ENCODE measurements at places on chromosomes 6 and 20.

DNA sequence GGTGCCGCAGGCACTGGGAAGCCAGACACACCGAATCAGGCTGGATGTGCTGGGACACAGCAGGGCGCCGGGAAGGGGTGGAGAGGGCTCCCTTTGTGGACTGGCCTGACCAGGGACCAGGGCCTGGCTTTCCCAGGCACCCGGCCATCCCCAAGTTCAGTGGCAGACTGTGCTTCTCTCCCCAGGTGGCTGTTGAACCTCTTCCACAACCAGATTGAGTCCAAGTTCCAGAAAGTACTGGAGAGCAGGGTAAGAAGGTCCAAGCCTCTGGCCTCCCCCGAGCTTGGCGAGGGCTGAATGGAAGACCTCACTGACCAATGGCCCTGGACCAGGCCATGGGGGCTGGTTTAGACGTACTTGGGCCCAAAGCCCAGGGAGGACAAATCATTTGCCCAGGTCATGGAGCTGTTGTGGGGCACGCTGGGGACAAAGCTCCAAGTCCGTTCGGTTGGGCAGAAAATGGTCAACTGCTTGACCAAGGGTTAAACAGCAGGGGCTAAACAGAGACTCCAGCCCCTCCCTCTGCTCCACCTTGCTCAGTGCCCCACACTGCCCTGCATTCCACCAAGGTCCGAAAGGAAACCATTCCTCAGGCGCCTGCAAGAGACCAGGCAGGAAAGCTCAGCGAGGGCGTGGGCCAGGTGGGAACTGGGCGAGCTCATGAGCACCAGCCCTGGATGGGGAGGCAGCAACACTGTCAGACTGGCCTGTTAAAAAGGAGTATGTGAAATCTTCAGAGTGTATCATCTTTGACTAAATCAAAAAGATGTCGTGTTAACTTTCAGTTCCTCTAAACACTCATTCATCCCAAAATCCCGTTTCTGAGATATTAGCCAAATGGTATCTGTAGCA lies 9.1 kb downstream of the LBP start:
- DNase-seq, result no peak

- DNase-seq, result no peak
Observed at GRCh38 chr6:22727710-22728109, 158.3 kb downstream of the HDGFL1 start.

DNA sequence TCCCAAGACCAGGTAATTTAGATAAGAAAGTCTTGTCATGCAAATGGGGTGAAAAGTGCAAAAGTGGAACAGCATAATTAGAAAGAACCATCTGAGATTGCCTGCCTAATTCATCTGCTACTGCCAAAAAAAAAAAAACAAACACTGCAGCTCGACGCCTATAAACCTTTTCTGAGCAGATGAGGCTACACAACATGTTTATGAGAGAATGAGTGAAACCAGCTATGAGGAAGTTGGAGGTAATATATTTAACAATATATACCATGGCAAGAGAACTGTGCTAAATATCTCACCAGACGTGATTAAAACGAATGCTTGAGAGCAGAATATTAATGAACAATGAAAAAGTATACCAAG lies 50.0 kb downstream of the LAMA4 start:
- no peak for DNase-seq

DNA sequence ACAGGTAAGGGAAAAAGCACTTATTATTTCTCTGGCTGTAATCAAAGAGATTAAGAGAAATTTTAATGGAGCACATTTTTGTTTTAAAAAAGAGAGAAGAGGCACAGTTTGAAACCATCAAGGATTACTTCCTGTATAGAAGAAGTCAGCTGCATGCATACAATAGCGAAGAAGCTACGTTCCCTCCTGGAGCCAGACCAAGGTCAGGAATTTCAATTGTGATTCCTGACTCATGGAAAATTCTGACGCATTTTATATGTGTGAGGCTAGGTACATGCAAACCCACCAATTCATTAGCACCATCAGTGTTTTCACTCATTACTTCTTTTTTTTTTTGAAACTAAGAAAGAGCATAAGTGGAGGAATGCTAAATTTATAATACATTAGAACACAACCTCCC lies 232.7 kb upstream of the SGK1 start:
- DNase-seq, result no peak

GRCh38 chr6:21111093-21111725 lies 482.3 kb upstream of the SOX4 start:
- no peak for DNase-seq

DNA sequence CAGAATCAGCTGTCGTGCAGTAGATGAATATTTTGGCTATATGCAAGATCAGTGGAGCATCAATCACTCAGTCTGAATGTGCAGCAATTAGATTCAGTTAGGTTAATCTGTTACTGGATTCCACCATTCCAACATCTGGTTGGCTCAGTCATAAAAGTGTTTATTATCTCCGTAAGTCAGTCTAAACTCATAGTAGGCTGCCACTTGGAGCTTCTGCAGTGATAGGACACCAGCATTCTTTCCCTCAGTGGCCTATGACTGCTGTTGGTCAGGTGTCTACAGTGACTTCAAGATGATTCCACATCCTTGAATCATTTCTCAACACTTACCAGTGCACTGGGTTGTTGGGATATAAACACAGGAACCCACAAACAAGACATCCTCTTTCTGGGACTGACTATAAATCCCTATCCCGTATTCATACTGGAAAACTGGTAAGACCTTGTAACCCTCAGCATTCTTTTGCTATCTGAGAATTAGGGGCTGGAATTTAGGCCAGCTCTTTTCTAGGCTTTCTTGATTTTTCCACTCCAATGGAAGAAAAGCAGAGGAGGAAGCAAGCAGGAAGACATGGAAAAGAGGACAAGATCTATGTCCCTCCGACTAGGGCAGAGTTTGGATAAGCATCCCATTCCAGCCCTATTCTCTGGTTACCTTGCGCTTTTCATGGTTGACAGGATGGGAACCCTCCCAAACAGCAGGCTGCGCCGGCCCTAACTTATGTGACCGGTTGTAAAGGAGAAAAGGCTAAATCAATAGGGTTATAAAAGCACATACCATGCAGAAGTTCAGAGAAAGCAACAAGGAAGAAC lies 919.6 kb downstream of the KIF16B start:
- DNase-seq, result no peak

DNA sequence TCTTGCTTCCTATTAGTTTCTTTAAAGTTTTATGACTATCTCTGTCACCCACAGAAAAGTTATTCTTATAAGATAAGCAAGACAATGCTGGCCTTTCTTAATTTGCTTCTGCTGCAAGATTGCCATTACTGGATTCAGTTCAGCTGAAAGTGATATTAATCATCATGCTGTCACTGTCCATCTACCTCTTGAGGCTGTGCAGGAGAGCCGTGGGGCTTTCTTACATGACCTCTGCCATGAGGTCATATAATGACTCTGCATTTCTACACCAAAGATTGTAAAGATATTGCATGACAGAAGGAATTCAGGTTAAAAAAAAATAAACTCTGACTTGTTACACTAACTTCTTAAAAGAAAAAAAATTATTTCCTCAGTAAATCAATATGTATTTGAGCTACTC lies 106.9 kb downstream of the TRDN start:
- DNase-seq, result no peak

All from NCI-H2107 (cell line).